ENCODE measurements at places on chromosomes 2 and 18.
A peak's percentile ranks its signal among the peaks of the same experiment; 100 is the strongest.

DNA sequence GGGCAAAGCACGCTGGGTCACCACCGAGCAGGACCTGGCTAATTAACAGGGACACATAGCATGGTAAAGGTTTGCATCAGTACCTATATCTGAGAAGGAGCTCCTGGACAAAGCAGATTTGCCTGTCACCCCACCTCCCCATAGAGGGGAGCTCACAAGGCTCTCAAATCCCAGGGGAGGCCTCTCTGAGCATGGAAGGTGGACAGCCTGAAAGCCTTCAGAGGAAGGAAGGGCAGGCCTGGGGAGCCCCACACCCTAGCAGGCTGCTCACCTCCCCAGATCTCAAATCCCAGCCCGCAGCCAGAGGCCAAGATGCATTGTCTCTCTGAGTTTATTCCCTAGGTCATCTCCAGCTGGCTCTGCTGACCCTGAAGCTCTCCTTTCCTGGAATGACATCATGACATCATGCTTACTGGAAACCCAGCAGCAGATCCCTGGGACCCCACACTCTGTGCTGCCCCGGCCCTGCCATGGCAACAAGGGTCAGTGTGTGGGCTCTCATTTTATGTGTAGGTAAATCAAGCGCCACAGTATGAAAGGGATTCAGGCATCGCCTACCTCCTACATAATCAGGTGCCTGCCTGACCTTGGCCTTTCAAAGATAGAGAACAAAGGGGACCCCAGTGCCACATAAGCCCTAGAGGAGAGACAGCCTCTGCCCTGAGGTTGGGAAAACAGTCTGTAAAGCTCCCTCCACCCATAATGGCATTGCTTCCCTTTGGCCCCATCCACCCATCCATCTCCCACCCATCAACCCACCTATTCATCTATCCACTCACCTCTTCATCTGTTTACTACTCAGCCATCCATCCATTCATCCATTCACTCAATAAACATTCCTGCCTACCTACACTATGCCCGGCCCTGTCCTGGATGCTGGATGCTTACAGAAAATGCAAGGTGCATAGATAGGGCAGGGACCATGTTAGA lies 15.7 kb upstream of the TEX51 start:
- DNase-seq, result no peak
- H3K27me3 ChIP-seq, result no peaks in the 10 kb centered on the region
- H3K36me3 ChIP-seq, result no peaks in the 10 kb centered on the region
- H3K4me1 ChIP-seq, result peaks cover 12% of the 10 kb centered on the region
- no peak overlapping the region for H3K4me3 ChIP-seq
- H3K27ac ChIP-seq, result no peak overlapping the region

DNA sequence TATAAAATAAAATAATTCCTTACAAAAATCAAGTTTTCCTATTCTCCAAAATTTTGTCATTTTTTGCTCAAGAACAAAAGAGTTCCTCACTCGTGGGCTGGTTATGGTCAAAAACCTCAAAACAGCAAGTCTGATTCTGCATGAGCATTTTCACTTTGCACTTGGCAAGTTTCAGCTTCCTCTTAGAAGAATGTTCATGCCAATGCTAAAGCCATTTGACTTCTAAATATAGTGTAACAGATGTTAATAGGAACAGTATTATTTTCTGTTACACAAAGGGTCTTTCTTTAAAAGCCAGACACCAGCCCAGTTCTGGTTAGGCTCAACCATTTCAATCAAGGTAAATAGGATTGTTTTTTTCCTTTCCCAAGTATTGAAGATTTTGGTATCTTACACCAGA lies 261.3 kb upstream of the CCDC68 start:
- H3K4me3 ChIP-seq, result no peak overlapping the region
- H3K36me3 ChIP-seq, result no peaks in the 10 kb centered on the region
- no peak overlapping the region for H3K27ac ChIP-seq
- DNase-seq, result no peak

- no peak for DNase-seq
- no peaks in the 10 kb centered on the region for H3K4me1 ChIP-seq
- no peaks in the 10 kb centered on the region for H3K27me3 ChIP-seq
- H3K4me3 ChIP-seq, result no peak overlapping the region
- H3K36me3 ChIP-seq, result no peaks in the 10 kb centered on the region
- no peak overlapping the region for H3K27ac ChIP-seq
These were observed 19.4 kb downstream of the CHMP3 start for GRCh38 chr2:86543793-86544192.

GRCh38 chr2:219448776-219449341 lies 14.2 kb downstream of the SPEG start:
- no peak for DNase-seq
- H3K27ac ChIP-seq, result no peak overlapping the region
- H3K4me1 ChIP-seq, result no peaks in the 10 kb centered on the region
- H3K27me3 ChIP-seq, result no peaks in the 10 kb centered on the region

GRCh38 chr2:39755466-39755865 lies 23.6 kb downstream of the THUMPD2 start:
- DNase-seq, result no peak
- H3K27ac ChIP-seq, result no peak overlapping the region
- H3K27me3 ChIP-seq, result no peaks in the 10 kb centered on the region

GRCh38 chr2:200477667-200478131 lies 32.2 kb downstream of the KCTD18 start:
- no peaks in the 10 kb centered on the region for H3K4me1 ChIP-seq
- H3K27me3 ChIP-seq, result no peaks in the 10 kb centered on the region

GRCh38 chr2:128818248-128818647 lies 499.6 kb upstream of the HS6ST1 start:
- no peak overlapping the region for H3K4me3 ChIP-seq
- H3K4me1 ChIP-seq, result no peaks in the 10 kb centered on the region
- H3K36me3 ChIP-seq, result no peaks in the 10 kb centered on the region
- no peak overlapping the region for H3K27ac ChIP-seq
- no peaks in the 10 kb centered on the region for H3K27me3 ChIP-seq

DNA sequence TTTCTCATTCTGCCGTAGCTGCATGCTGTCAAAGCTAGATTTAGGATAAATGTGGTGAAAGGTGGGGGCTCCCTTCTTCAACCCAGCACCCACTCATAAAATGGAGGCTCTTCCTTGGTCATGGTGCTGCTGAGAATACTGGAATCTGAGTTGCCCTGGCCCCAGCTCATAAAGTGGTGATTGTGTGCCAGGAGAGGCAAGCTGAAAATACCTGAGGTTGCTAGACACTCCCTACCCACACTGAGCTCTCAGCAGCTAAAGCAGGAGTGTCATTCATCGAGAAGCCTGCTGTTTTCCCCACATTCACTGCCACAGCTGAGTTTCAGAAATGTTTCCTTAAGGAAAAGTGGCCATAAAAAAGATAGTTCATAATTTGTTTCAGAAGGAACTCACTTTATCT lies 297.1 kb upstream of the RBMS1 start:
- no peaks in the 10 kb centered on the region for H3K36me3 ChIP-seq
- no peak for DNase-seq
- H3K4me3 ChIP-seq, result no peak overlapping the region
- no peak overlapping the region for H3K27ac ChIP-seq
- no peaks in the 10 kb centered on the region for H3K4me1 ChIP-seq
- H3K27me3 ChIP-seq, result no peaks in the 10 kb centered on the region

GRCh38 chr2:62691186-62691585 lies 14.3 kb upstream of the EHBP1 start:
- no peaks in the 10 kb centered on the region for H3K27me3 ChIP-seq
- no peaks in the 10 kb centered on the region for H3K4me1 ChIP-seq
- H3K4me3 ChIP-seq, result no peak overlapping the region
- no peaks in the 10 kb centered on the region for H3K36me3 ChIP-seq

DNA sequence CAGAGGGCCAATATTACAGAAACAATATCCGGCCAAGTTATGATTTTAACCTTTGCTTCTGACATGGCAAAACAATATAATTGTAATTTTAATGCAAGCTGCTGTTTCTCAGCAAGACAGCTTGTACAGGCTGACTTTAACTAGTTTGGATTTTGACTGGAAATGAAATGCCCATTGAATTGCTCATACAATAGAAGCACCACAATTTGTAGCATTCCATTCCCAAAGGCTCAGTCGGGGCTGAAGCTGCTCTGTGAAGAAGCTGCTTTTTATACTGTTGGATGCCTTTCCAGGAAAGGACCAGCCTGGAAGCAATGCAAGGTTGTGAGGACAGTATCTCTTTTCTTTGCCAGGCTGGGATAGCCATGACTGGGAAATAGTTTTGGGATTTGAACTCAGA lies 677.0 kb upstream of the FANCL start:
- H3K27ac ChIP-seq, result no peak overlapping the region
- no peaks in the 10 kb centered on the region for H3K36me3 ChIP-seq
- no peak for DNase-seq
- no peaks in the 10 kb centered on the region for H3K27me3 ChIP-seq

DNA sequence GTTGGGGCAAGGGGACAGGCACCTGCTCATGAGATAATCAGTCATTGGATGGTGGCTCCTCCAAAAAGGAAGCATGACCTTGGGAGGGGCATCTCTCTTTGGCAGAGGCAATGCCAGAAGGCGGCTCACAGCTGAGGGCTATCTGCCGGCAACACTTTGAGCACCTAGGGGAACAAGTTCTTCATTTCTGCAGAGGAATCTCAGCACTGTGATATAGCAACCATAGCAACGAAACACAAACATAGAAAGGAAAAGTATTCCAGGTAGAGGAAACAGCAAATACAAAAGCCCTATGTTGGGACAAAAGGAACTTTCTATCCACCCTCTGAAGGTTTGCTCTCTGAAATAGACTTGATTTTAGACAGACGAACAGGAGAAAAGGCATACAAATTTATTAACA lies 89.1 kb upstream of the NEDD4L start:
- H3K4me1 ChIP-seq, result no peaks in the 10 kb centered on the region
- no peak for DNase-seq
- H3K4me3 ChIP-seq, result no peak overlapping the region
- no peak overlapping the region for H3K27ac ChIP-seq

GRCh38 chr18:26656944-26657536 lies 108.7 kb upstream of the KCTD1 start:
- H3K27me3 ChIP-seq, result no peaks in the 10 kb centered on the region
- peaks cover 6% of the 10 kb centered on the region for H3K4me1 ChIP-seq
- peak; percentile 91 for DNase-seq
- H3K36me3 ChIP-seq, result no peaks in the 10 kb centered on the region
- H3K27ac ChIP-seq, result peak overlapping the region; percentile 54
- H3K4me3 ChIP-seq, result peak overlapping the region; percentile 85

DNA sequence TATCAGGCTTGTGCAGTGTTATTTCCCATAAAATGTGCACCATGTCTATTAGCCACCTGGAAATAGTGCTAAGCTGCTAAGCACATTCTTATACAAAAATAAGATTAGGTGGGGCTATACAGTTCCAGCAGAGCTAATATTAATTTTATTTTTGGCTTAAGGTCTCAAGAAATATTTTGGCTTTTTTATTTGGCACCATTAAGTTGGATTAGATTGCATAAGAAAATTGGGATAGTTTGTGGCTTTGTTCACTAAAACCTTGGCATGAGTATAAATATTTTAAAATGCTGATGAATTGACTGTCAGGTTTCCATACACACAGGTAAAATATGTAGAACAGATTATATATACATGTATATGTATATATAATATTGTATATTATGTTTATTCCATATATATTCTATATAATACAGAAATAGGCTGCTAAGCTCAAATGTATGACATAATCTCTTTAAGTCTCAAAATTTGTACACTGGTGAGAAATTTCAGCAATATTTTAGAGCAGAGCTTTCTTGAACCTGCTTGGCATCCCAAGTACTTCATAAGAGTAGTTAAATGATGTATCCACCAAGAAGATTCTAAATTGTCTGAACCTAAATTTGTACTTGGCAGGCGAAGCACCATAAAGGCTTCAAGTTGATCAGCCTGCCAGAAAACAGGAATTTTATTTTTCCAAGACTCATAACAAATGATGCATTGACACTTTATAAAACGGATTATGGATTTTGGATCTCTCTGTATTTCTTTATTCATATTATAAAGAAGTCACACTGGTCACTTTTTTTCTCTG lies 32.6 kb downstream of the CCDC102B start:
- H3K27ac ChIP-seq, result no peak overlapping the region
- no peak for DNase-seq
- H3K4me3 ChIP-seq, result no peak overlapping the region
- no peaks in the 10 kb centered on the region for H3K27me3 ChIP-seq
- H3K36me3 ChIP-seq, result no peaks in the 10 kb centered on the region

- H3K4me3 ChIP-seq, result no peak overlapping the region
- DNase-seq, result no peak
- H3K36me3 ChIP-seq, result no peaks in the 10 kb centered on the region
- no peaks in the 10 kb centered on the region for H3K4me1 ChIP-seq
These were observed 72.2 kb upstream of the RBM44 start for GRCh38 chr2:237726401-237726830.

- no peaks in the 10 kb centered on the region for H3K36me3 ChIP-seq
These were observed 19.3 kb downstream of the PPP4R1 start for GRCh38 chr18:9594823-9595596.

GRCh38 chr2:197934261-197934933 lies 130.0 kb downstream of the PLCL1 start:
- no peaks in the 10 kb centered on the region for H3K36me3 ChIP-seq
- no peaks in the 10 kb centered on the region for H3K27me3 ChIP-seq
- H3K4me1 ChIP-seq, result peaks cover 3% of the 10 kb centered on the region
- DNase-seq, result no peak
- H3K4me3 ChIP-seq, result no peak overlapping the region
- no peak overlapping the region for H3K27ac ChIP-seq

- peak overlapping the region; percentile 77 for H3K27ac ChIP-seq
- H3K4me1 ChIP-seq, result peaks cover 16% of the 10 kb centered on the region
These were observed 119.1 kb upstream of the PELI1 start for GRCh38 chr2:64263315-64263714.

DNA sequence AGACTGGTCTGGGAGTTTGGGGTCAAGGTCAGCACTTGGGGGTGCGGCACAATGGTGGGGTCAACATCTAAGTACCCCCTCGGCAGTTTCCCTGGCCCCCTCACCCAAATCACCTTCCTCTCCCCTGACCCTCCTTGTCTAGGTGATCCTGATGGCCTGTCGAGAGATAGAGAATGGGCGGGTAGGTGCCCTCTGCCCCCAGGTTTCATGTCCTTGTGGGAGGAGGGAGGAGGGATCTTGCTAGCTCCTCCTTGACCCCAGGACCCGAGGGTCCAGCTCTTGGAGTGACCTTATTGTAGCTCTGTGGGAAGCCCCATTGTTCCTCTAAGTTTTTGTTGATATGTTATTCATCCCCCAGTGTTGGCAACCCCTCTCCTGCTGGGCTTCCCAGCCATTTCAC lies 3.6 kb downstream of the PTPN18 start:
- no peak for DNase-seq

DNA sequence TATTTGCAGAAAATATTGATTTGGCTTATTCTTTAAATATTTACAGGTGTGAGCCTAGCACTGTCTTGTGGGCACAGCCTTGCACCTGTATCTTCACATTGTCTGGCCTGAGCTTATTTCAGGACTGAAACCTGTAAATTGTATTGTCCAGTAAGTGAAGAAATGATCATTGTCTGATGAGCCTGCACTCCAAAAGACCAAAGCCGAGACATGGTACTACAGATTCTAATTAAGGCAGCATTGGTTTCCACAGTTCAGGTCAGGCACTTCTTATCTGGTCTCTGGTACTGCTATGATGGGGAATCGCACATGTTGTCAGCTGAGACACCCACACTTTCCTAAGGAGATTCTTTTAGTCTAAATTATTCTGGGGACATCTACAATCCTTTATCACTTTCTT lies 479.0 kb downstream of the TDRD15 start:
- DNase-seq, result no peak
- H3K4me1 ChIP-seq, result peaks cover 3% of the 10 kb centered on the region
- H3K27me3 ChIP-seq, result no peaks in the 10 kb centered on the region
- H3K36me3 ChIP-seq, result no peaks in the 10 kb centered on the region

- H3K36me3 ChIP-seq, result no peaks in the 10 kb centered on the region
- H3K27me3 ChIP-seq, result no peaks in the 10 kb centered on the region
- no peak overlapping the region for H3K27ac ChIP-seq
These were observed 42.0 kb downstream of the ABHD3 start for GRCh38 chr18:21662581-21662980.
